Ureter (tissue), 1 donor: ENCODE measurements at places on chromosomes 3 and 15. TPM values are rescaled to one million over a fixed set of nuclear protein-coding genes. Genes with fewer than 3 reads are reported as not detected.

- DNase-seq: no peak
These were observed 1002.4 kb upstream of the CADM2 start for GRCh38 chr3:83956431-83956830.

- no peak for DNase-seq
These were observed 359.1 kb downstream of the PDCD6IP start for GRCh38 chr3:34157491-34157890.

DNA sequence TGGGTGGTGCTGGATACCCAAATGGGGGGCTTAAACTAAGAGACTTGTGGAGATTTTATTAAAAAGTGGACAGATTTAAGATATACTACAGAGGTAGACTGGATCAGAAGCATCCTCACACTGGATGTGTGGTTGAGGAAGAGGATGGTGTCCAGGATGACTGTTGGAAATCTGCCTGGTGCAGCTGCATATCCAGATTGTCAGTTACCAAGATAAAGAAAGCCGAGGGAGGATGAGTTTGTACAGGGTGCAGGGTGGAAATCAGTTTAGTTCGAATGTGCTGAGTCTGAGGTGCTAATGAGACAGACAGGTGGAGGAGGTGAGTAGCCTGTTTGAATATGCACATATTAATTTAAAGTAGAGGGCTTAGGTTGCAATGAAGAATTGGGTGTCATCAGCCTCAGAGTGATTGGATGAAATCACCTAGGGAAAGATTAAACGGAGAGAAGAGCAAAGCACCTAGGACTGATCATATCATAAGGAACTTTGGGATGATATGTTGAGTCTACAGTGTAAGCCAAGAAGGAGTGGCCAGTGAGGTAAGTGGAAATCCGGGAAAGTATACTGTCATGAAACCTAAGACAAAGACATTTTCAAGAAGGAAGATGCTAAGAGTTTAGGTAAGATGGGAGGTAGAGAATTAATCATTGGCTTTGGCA lies 74.1 kb upstream of the GOLGA8B start:
- DNase-seq: no peak

- DNase-seq: no peak
These were observed 411.7 kb downstream of the NAALADL2 start for GRCh38 chr3:175270866-175271265.

GRCh38 chr3:37024820-37025405 lies 31.6 kb downstream of the MLH1 start:
- no peak for DNase-seq

GRCh38 chr3:39637807-39638206 lies 170.3 kb downstream of the MOBP start:
- DNase-seq: no peak

GRCh38 chr3:46903341-46904302 lies 26.1 kb downstream of the PTH1R start:
- no peak for DNase-seq

DNA sequence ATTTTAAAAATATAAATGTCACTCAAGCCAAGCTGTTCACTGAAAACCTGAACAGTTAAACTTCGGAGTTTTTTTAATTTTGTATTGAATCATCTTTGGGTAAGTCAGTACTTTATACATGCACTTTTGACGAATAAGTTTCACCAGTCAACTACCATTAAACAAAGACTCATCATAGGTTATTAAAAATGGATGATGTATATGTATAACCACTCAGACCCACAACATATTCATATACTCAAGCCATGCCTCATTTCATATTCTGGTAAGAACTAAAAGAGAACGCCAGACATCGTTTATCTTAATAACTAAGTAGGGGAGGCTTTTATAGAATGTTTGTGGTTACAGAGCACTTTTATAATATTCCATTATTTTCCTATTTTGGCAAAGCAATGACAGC lies 18.3 kb downstream of the MSL2 start:
- no peak for DNase-seq

DNA sequence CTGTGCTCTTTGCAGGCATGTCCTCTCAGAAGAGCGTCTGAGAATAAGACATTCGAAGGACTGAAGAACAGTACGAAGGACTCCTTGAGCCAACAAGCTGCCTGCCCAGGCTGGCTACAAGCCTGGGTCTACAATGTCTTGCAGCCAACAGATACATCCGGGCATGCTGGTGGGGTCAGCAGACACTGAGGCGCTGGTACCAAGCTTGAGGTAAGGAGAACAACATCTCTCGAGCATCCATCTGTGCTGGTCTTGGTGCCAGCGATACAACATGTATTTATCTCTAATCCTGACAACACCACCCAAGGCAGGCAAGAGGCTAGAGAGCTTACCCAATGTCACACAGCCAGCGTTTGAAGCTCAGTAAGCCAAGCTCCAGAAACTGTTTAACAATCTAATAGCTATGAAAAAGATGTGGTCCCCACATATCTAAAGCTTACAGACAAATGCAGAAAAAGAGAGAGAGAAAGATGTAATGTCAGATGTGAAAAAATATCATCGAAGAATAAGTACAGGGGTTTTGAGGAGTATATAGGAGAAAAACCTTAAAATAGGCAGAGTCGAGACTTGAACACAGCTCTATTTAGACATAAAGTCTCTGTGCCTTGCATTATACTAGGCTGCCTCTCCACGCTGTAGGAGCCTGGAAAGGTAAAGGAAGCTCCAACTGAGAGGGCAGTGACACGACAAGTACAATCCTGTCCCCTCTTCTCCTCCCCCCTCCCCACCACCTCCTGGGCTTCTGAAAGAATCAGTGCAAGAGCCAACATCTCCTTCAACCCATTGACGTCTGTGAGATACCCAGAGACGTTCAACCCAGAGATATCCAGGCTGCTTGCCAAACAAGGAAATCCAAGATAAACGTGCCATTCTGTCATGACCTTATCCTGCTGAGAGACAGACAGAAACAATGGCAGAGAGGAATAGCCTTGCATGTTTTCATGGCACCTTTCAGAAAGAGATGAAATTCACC lies 39.4 kb downstream of the WWTR1 start:
- no peak for DNase-seq

DNA sequence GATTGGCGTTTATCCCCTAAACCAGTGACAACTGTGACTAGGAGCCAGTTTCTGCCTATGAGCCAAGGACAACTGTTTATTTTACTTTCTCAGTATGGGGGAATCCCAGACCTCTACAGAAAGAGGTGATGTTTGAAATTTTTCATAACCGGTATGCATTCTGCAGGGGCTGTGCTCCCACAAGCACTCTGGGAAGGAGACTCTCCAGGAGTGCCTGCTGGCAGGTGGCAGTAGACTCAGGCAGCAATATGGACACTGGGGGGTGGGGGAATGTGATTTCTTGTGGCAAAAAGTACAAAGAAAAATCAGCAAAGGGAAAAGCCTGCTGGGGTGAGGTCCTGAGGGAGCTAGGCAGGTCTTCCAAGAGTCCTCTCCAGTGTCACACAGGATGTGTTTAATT lies 5.9 kb downstream of the TGM4 start:
- no peak for DNase-seq

- DNase-seq: no peak
These were observed 34.4 kb downstream of the ABHD2 start for GRCh38 chr15:89122505-89123180.

- DNase-seq: no peak
These were observed 128.6 kb downstream of the POLR2M start for GRCh38 chr15:57835119-57835518.

- DNase-seq: no peak
These were observed 14.5 kb downstream of the TERB2 start for GRCh38 chr15:44971036-44971435.

GRCh38 chr3:13462822-13463221 lies 17.3 kb upstream of the HDAC11 start:
- no peak for DNase-seq

DNA sequence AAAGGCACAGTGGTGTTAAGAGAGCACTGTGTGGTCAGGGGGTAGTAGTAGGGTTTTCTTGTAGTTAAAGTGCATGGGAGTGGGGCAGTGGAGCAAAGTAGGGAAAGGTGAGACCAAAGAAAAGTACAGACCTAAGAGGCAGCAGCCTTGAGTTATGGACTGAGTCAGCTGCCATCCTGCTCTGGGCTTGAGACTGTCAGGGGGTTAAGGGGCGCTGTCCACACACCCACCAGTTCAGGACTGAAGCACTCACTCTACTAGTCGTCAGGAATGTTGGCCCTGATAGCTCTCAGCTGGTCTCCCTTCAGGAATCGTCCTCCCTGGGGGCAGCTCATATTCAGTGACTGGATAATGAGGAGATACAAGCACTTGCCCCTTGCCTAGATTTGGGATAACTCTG lies 7.9 kb downstream of the CCR4 start:
- peak; percentile 8 for DNase-seq

GRCh38 chr3:145094355-145094941 lies 1066.5 kb downstream of the PLOD2 start:
- DNase-seq: no peak

- DNase-seq: no peak
These were observed 459.5 kb downstream of the NR2F2 start for GRCh38 chr15:96790004-96790403.

- no peak for DNase-seq
These were observed 42.3 kb downstream of the RAB27A start for GRCh38 chr15:55247311-55247710.

DNA sequence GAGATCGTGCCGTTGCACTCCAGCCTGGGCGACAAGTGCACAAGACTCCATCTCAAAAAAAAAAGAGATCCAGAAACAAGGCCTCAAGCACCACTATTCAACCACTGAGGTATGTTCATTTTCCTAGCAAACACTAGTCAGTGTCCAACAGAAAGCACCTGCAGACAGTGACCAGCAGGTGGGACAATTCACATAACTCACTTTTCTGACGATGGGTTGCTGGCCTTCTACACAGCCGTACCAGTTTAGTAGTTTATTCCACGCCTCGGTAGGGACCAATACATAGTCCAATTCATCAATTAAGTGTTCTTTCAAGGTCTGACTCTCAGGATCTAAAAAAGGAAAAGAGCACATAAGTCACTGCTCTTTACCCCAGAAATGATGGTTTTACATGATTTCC lies 12.4 kb downstream of the USP4 start:
- no peak for DNase-seq

DNA sequence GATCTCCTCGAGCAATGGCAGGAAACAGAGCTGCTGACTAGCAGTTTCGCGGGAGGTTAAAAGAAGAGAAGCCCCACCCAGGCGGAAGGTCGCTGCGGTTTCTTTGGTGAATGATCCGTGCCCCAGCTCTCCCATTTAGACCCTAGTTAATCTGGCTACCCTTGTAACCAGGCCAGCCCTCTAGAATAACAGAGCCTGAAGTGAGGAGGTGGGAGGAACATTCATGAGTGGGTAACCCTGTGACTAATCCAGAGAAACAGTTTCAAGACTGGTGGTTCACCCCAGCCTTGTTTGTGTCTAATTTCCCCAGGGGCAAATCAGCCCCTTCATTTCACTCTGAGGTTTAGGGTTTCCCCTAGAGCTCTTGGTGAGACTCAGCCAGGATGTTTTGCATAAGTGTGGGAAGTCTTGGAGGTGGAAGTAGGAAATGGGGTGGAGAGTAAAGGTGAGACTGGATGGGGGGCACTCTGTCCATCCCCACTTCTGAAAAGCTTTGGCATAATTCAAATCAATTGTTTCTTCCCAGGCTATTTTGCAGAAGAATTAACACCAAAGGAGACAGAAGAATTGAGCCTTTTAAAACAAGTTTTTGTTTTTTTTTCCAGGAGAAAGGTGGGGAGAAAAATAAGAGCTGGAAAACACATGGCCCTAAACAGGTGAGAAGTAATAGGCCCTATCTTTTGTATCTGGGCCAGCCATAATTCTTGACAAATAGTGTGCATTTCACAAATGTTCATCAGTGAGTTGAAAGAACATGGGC lies 303.1 kb downstream of the RPLP1 start:
- no peak for DNase-seq

GRCh38 chr3:148958696-148959095 lies 32.6 kb upstream of the GYG1 start:
- no peak for DNase-seq

DNA sequence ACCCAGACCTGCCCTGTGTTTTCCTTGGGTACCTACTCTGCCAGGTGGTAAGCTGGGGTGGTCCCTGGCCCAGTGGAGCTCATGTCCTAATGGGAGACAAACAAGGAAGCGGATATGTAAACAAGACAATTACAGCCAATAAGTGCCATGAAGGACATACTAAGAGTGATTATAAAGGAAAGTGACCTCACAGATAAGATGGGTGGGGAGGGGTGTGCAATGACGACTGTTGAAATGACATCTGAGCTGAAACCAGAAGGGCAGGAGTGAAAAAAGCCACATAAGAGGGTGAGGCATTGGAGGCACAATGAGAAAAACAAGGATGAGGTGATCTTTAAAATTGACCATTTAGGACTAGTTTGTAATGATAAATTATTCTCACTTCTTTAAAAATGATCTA lies 336.2 kb upstream of the IL12A start:
- DNase-seq: no peak

DNA sequence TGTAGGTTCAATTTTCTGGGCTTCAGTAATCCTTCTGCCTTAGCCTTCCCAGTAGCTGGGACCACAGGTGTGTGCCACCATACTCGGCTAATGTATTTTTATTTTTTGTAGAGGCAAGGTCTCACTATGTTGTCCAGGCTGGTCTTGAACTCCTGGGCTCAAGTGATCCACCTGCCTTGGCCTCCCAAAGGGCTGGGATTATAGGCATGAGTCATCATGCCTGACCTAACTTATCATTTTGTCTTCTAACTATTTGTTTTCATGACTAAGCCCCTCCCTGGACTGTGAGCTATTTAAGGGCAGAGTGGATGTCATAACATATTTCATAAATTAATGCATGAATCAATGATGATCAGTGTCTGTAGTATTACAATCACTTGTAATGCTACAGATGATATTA lies 56.1 kb upstream of the PIAS1 start:
- no peak for DNase-seq

DNA sequence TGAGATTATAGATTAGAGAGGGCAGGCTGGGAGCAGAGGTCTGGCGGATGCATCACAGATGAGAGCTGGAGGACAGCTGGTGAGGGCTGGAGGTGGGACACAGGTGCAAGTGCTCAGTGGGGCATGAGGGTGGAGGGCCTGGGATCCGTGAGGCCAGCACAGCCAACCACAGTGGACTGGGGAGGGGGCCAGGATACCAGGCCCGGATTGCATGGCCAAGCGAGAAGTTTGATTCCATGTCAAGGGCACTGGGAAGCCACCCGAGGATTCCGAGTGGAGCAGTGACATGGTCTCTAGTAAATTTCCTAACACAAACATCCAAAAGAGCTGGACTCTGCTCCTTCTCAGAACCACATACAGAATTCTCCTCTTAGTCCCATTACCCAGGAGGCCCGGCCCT lies 44.0 kb upstream of the SLC41A3 start:
- DNase-seq: peak; percentile 36

ZBTB47 gene
- total RNA-seq: 32.1 TPM

ABHD2 gene
- total RNA-seq: 134 TPM

PPP1R14D gene
- not detected for total RNA-seq

CCDC54 gene
- not detected for total RNA-seq

GXYLT2 gene
- total RNA-seq: 3.6 TPM

SYNPR gene
- not detected for total RNA-seq

WDR72 gene
- 1.1 TPM for total RNA-seq

SLC9A9 gene
- 15.0 TPM for total RNA-seq

PIGZ gene
- 16.3 TPM for total RNA-seq

ATP13A5 gene
- not detected for total RNA-seq

DPPA2 gene
- total RNA-seq: not detected

SENP5 gene
- 44.0 TPM for total RNA-seq

REC114 gene
- not detected for total RNA-seq

CLDN18 gene
- total RNA-seq: not detected

NMNAT3 gene
- total RNA-seq: 9.4 TPM
